ENCODE measurements at places on chromosomes 6 and 20.

- DNase-seq = peak; percentile 34
Observed at GRCh38 chr6:42140032-42140431, 2.4 kb downstream of the C6orf132 start.

- DNase-seq = peak; percentile 41
Observed at GRCh38 chr6:14883921-14884320, 361.9 kb upstream of the JARID2 start.

DNA sequence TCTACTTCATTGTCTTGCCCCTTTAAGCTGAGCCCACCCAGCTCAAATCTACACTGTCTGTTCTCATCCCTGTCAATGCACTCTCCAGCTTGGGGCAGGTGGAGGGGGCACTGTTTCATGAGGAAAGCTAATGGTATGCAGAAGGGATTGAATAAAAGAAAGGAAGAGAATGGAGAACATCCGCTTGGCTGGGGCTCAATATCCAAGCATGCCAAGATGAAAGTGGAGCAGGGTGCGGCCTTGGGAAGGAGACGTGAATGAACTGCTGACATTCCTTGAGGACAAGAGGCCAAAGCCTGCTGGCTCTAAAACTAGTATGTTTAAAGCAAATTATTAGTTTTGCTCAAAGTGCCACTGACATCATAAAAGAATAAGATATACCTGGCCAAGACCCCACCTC, 24.2 kb downstream of the AKAP12 start:
- no peak for DNase-seq

GRCh38 chr6:103193413-103193812, 1666.3 kb downstream of the HACE1 start:
- DNase-seq = no peak

GRCh38 chr6:5443491-5443890, 182.2 kb downstream of the FARS2 start:
- no peak for DNase-seq

- peak; percentile 55 for DNase-seq
Observed at GRCh38 chr20:478010-478948, 15.9 kb upstream of the TBC1D20 start.

- no peak for DNase-seq
Observed at GRCh38 chr6:24859608-24860200, 61.0 kb upstream of the ARMH2 start.

DNA sequence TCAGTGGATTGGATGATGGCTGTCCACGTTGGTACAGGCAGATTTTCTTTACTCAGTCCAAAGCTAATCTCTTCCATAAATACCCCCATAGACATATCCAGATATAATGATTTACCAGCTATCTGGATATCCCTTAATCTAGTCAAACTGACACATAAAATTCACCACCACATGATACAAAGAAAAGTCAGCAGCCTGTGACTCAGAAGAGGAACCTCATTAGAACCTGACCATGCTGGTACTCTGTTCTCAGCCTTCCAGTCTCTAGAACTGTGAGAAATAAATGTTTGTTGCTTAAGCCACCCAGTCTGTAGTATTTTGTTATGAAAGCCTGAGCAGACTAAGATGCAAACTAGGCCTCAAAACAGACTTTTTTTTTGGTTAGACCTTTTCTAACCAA, 431.3 kb upstream of the RNF217 start:
- no peak for DNase-seq

GRCh38 chr20:1587781-1588532, 30.5 kb upstream of the SIRPD start:
- no peak for DNase-seq

DNA sequence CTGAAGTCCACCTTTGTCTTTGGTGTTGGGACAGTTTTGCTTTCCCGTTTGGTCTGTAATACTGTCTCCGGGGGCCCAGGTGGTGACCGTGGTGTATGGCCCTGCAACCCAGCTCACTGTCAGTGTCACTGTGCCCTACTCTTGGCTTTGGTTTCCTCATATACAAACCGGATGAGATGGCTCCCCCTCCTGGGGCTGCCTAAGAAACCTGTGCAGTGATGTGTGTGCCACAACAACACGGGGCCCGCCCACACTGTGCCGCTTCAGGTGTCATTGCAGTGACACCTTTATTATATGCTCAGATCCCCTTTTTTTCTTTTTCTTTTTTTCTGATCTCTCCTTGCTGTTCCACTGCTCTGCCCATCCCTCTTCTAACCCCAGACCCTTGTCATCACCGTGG, 73.9 kb downstream of the RAMACL start:
- DNase-seq = no peak

GRCh38 chr6:144661116-144661806, 376.1 kb downstream of the UTRN start:
- no peak for DNase-seq

- DNase-seq = no peak
Observed at GRCh38 chr6:67248077-67248476, 1387.0 kb upstream of the ADGRB3 start.

DNA sequence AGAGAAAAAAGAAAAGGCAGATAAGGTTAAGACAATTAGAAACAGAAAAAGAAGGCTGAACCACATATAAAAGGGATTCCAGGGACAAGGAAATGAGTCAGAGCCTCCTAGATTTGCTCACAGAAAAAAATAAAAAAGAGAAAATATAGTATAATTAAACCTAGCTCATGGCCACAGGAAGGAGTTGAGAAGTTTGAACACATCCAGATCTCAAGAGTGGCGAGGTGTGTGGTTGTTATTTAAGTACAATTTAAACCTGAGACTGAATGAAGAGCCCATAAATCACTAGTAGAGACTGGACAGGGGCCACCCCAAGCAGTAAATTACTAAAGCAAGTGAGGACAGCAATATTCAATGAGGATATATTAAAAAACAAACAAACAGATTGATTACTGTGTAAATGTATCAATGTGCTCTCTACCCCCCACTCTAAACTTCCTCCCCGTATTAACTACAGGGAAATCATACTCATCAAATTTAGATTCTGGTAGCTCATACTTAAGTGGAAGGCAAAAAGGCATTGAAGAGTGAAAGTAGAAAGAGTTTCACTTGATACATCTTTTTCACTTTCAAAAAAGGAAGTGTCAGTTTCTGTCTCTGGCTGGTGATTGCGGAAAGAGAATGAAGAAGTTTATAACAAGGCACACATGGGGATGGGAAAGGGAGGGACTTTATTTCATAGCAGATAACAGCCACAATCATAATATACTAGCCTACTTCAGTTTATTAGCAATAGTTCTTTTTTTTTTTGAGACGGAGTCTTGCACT, 49.3 kb upstream of the SCAF8 start:
- peak; percentile 55 for DNase-seq

DNA sequence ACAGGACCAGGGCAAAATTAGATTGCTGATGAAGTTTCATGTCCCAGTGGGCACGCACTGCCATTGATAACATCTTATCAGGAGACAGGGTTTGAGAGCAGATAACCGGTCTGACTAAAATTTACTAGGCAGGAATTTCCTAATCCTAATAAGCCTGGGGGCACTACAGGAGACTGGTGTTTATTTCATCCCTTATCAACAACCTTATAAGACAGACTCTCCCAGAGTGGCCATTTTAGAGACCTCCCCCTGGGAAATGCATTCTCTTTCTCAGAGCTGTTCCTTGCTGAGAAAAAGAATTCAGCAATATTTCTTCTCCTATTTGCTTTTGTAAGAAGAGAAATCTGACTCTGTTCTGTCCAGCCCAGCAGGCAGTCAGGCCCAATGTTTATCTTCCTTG, 423.4 kb upstream of the IMPG1 start:
- no peak for DNase-seq

- no peak for DNase-seq
Observed at GRCh38 chr20:51705400-51705799, 62.8 kb downstream of the ATP9A start.

- DNase-seq = no peak
Observed at GRCh38 chr6:30360139-30360538, 15.2 kb downstream of the RPP21 start.

DNA sequence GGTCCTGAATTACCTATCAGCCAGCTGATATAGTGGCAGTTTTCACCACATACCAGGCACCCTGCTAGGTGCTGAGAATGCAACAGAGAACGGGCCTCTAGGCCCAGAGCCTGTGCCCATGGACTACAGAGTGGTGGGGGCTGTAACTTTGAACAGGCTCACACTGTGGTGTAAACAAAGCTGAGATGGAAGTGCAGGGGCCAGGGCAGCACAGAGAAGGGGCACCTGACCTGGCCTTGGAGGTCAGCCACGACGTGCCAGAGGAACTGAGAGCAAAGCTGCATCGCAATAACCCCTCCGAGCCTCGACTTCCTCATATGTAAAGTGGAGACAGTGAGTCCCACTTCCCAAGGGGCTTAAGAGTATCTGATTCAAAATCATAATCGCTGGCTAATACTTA, 105.8 kb downstream of the MAFB start:
- no peak for DNase-seq
